GM19239 (cell line): ENCODE measurements at places on chromosomes 1 and 21.
A peak's percentile ranks its signal among the peaks of the same experiment; 100 is the strongest.

DNA sequence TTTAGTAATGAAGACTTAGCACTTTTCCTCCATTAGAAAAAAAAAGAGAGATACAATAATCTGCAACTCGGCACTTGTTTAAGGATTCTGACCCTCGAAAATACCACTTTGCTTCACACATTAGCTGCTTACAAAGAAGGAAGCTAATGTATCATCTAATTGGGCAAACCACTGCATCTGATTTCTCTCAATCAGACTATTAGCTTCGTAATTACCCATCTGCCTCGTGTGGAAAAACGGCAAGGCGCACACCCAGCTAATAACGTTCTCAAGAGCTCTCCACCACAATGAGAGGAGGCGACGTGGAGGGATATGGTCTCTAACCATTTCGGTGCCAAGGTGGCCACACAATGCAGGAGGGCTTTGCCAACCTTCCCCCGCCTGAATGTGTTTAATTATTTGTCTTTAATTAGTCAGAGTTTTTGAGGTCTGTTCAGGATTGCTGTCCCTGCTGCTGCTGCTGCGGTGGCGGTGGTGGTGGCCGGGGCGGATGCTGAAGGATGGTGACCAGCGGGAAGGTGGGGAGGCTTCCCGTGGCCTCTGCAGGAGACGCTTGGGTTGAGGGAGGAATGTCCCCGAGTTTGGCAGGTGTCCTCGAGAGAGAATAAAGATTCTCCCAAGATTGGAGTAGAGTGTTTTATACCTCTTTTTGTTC, 374.5 kb downstream of the RPS6KC1 start:
- DNase-seq: no peak

GRCh38 chr1:29346576-29346975, 110.3 kb downstream of the PTPRU start:
- DNase-seq: no peak

DNA sequence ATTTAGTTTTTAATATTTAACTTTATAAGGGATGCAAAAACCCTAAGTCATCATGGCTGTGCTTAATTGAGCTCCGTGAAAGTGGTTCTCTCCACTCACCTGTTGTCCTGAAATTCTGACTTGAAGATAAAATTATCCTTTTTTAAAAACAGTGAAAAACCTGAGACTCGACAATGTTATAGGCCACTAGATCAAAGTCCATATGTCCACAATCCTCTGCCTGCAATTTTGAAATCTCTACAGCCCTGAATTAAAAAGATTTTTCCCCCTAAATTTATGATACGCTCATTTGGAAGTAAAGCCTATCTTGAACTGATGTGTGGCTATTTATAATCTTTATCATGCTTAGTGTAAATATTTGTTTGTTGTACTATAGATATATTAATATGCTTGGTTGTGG, 18.7 kb downstream of the OSBPL9 start:
- no peak for DNase-seq

- no peak for DNase-seq
Measured at GRCh38 chr21:28541371-28542112, 451.1 kb downstream of the LTN1 start.

DNA sequence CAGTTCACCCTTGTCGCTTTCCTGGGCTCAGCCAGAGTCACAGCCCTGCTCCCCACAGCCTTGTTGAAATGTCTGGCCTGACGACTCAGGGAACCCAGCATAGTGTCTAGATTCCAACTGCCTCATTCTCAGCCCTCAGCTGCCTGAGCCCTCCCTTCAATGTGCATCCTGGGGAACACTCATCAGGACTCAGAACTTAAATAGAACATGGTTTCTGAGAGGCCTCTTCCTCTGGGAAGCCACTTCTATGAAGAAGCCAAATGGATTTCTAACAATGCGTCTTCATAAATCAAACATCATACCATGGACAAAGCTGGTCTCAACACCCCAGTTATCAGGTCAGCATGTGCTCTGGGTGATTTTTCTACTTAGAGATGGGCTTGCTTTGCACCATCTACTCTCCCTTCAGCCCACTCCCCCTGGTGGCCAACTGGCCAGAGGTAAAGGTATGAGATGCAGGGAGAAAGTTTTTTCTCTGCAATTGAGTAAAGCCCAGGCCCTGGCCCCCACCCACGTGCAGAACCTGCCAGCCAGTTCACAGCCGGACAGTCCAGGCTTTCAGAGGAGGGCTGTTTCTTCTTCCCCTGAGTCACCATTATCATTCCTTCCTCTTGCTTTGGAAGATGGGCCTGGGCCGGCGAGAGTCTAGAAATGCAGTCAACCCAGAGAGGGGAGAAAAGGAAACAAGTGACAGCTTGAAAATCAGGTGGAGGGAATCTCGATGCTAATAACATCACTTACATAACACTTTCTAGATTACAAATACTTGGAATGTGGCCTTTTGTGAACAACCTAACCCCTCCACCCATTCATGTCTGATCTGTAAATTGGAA, 32.1 kb downstream of the CD244 start:
- DNase-seq: peak; percentile 35

DNA sequence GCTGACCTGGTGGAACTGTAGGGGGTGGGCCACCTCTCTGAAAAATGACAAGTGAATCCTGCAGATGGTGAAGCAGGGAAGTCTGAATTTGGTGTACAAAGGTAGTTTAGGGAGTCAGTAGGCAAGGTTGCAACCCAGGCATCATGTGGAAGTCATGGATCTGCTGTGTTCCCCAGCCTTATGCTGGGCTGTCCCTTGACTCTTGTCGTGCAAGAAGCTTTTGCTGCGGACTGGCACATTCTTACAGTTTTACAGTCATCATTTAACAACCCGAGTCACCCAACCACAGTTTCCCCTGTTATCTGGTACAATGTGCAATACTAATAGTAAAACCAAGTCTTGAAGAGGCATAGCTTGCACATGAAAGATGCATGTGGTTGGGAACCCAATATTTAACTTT, 13.2 kb downstream of the RHOU start:
- DNase-seq: no peak

DNA sequence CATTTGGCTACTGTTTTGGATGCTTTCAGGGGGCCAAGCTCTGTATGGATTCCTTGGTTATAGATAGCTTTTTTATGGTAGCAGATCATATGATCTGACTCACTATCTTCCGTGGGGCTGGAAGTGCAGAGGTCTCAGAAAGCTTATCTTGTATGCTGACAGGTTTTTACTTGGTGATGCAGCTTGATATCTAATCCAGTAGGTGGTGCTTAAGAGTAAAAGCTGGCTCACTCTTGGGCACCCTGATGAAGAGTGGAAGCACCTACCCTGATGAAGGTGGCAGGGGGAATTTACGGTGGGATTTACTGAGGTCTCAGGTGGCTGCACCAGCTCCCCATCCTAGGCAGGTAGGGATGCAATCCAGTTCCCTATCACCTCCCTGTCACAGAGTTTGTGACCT, 151.2 kb downstream of the PTBP2 start:
- DNase-seq: no peak

- DNase-seq: no peak
Measured at GRCh38 chr1:3399732-3400131, 54.7 kb upstream of the ARHGEF16 start.

DNA sequence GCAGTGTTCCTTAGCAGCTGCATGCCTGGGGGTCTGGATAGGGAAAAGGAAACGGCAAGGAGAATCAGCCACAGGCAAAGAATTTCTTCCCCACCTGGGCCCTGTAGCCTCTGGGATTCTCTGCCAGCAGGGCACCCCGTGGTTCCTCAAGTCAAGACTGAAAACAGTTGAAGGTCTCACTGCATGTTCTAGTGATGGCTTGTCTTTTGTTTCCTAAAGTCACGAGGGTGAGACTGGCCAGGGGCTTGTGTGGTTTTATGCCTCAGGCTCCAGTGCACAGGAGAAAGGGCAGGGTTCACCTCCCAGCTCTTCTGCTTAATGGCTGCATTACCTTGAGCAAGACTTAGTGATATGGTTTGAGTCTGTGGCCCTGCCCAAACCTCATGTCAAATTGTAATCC, 53.2 kb upstream of the B3GALT5 start:
- DNase-seq: no peak

DNA sequence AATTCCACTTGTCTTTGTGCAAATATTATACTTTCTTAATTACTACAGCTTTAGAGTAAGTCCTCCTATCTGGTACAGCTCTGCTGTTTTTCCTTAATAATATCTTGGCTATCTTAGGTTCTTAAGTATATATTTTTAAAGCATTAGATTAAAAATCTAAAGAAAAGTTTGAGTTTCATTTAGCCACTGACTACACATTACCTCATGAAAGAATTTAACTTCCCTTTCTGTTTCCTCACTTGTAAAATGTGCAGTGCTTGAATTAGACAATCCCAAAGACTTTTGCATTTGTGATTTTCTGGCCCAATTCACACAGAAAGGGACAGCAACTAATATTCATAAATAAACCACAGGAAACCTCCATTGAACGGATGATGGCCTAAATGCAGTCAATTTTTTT, 126.4 kb upstream of the SAMSN1 start:
- DNase-seq: no peak

- no peak for DNase-seq
Measured at GRCh38 chr1:234094172-234094571, 189.7 kb downstream of the SLC35F3 start.
